ENCODE measurements at places on chromosomes 4 and X.
A peak's percentile ranks its signal among the peaks of the same experiment; 100 is the strongest.

DNA sequence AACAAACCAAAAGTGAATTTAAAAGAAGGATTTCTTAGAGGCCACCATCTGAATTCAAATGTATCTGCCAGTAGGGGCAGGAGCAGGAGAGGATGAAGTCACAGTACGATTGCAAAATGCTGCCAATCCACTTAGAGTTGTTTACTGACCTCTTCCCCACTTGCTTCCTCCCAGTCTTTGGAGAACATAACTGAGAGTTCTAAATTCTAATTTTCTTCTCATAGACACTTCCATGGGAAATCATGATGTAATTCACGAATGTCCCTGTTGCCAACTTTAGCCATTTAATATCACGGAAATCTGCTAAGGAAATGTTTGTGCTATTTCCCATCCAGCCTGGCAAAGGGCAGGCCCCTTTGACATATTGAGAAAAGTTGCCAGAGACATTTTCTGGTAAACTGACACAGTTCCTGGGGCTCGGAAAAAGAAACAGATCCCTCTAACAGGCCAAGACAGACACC, 33.6 kb upstream of the NOCT start:
- DNase-seq: peak; percentile 13

DNA sequence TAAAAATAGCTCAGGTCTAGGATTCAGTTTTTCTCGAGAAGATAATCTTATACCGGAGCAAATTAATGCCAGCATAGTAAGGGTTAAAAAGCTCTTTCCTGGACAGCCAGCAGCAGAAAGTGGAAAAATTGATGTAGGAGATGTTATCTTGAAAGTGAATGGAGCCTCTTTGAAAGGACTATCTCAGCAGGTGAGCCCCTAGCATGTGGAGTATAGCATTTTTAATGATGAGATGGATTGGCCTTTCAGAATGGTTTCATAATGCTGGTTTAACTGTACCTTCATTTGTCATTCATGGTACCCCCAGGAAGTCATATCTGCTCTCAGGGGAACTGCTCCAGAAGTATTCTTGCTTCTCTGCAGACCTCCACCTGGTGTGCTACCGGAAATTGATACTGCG, 79.4 kb downstream of the SLC10A6 start:
- no peak for DNase-seq

- no peak for DNase-seq
Measured at GRCh38 chrX:66489339-66489738, 149.5 kb downstream of the EDA2R start.

- DNase-seq: no peak
Measured at GRCh38 chr4:141294306-141294705, 73.6 kb downstream of the ZNF330 start.

GRCh38 chr4:40058854-40059253, 2.2 kb downstream of the N4BP2 start:
- DNase-seq: no peak

DNA sequence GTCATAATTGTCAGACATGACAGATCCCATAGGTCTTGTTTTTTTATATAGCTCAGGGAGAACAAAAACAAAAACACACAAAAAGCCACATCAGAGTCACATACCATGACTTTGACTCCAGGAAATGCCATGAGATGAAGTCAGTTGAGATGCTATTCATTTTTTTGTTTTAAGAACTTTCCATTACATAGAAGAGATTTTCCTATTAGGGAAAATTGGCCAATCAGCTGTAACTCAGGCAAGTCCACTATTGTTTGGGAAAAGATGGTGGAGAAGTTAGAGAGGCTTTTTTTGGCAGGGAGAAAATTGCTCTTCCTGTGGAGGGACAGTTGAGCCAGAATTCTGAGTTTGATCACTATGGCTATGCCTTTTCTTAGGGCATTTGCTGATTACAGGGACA, 72.6 kb downstream of the SMARCA5 start:
- DNase-seq: peak; percentile 27

DNA sequence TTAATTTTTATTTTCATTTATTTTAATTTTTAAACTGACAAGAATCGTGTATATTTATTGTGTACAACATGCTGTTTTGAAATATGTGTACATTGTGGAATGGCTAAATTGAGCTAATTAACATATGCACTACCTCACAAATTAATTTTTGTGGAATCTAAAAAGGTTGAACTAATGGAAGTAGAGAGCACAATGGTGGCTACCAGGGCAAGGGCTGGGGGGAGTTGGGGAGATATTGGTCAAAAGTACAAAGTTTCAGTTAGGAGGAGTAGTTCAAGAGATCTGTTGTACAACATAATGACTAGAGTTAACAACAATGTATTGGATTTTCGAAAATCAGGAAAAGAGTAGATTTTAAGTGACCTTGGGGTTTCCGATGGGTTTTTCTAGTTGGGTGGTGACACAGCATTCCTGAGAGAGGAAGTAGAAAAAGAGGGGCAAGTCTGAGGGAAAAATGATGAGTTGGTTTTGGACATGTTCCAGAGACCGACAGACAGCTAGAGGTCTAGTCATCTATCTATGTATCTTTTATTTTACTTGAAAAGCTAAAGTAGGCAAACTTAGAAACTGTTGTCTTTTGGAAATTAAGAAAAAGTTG, 23.2 kb downstream of the APOO start:
- peak; percentile 73 for DNase-seq

Data from fibroblast of upper back skin (primary cell).